GM13976 (cell line): ENCODE measurements at places on chromosomes 2 and 18.
A peak's percentile ranks its signal among the peaks of the same experiment; 100 is the strongest.

- no peak for DNase-seq
Measured at GRCh38 chr2:239193925-239194677, 206.7 kb downstream of the HDAC4 start.

GRCh38 chr2:33511141-33511540 lies 34.7 kb downstream of the RASGRP3 start:
- no peak for DNase-seq

- no peak for DNase-seq
Measured at GRCh38 chr2:9385841-9386240, 37.5 kb downstream of the ITGB1BP1 start.

GRCh38 chr2:224994242-224994823 lies 47.9 kb downstream of the DOCK10 start:
- no peak for DNase-seq

DNA sequence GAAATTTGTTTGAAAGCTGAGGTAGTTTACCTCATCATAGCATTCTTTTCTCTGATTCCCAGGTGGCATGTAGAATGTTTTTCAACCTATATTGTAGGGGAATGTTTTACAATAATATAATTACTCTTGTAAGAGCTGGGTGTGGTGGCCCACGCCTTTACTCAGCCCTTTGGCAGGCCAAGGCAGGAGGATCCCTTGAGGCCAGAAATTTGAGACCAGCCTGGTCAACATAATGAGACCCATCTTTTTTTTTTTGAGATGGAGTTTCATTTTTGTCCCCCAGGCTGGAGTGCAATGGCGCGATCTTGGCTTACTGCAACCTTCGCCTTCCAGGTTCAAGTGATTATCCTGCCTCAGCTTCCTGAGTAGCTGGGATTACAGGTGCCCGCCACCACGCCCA lies 3.6 kb downstream of the USP39 start:
- no peak for DNase-seq

- no peak for DNase-seq
Measured at GRCh38 chr2:56088411-56088810, 95.4 kb upstream of the CCDC85A start.

DNA sequence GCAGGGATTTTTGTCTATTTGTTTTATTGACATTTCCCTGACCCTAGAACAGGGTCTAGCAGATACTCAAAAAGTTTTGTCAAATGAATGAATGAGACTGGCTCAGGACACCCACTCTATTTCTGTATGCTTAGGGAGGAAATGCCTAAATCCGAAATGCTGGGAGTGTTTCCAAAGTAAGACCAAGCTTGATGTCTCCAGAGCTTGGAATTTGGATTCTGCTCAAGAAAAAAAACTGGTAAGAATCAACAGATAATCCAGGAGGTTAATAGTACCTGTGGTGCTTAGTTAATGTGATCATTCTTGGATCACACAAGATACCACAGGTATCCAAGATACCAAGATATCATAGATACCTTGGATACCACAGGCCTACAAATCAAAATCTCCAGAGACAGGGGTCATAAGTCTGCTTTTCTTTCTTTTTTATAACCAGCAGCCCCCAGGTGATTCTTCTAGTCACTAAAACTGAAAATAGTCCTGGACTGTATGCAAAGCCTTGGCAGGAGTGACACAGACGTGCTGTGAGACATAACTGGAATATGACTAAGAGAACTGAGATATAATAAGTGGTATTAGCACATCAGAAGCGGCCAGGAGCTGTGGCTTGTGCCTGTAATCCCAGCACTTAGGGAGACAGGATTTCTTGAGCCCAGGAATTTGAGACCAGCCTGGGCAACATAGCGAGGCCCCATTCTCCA lies 39.9 kb upstream of the SP3 start:
- DNase-seq: no peak

DNA sequence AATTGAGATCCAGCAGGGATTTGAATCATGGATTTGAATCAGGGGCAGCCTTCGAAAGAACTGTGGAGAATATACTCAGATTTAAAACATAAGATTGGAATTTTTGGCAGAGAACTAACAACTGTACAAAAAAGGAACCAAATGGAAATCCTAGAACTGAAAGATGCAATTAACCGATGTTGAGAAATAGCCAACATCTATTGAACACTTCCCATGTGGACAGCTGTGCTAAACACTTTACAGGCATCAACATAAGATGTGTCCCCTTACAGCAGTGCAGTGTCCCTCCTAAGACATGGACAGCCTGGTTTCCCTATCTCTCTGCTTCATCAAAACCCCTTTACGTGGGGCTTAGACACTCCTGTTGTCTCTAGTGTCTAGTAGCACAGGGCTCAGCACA lies 3.7 kb upstream of the IL1RN start:
- no peak for DNase-seq

DNA sequence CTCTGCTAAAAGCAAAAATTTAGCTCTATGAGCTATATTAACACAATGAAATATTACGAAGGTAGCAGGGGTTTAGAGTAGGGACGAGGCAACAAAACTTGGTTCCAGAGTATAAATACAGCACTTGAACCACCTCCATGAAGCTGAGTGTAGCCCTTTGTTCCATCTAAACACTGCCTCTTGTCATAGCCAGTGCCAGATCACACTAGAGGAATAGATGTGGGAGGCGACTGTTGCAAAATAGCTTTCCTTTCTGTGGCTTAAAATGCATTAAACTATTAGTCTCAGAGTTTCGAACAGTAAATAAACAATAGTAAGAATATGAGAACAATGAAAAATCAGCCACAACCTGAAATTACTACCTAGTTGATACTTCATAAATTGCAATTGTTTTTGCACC lies 29.8 kb downstream of the PIEZO2 start:
- no peak for DNase-seq

- peak; percentile 37 for DNase-seq
Measured at GRCh38 chr2:108460345-108461037, 11.5 kb downstream of the GCC2 start.

DNA sequence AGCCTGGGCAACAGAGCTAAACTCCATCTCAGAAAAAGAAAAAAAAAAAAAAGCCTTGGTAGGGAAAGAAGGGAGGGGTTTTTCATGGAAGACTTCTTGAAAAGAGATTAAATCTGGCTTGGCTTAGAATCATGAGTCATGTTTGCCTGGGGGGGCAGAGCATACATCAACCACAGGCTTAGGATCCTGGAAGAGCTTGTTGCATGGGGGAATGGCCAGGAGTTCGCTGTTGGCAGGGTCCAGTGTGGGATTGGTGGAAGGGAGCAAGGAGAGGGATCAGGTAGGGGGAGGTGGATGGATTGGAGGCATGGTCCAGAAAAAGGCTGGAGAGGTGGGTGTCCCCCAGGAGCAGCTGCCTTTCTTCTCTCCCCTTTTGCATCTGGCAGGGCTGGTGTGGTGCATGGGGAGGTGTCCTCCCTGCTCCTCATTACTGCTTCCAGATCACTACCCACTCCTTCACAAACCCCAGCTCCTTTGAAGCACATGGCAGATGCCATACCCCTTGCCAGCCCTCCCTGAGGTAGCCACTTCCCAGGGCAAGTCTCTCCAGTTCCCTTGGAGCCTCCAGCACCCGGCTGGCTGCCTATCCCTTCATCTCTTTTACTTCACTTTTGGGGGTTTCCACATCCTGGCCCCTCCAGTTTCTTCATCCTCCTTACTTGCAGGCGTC lies 2.5 kb downstream of the ARMC9 start:
- DNase-seq: no peak

DNA sequence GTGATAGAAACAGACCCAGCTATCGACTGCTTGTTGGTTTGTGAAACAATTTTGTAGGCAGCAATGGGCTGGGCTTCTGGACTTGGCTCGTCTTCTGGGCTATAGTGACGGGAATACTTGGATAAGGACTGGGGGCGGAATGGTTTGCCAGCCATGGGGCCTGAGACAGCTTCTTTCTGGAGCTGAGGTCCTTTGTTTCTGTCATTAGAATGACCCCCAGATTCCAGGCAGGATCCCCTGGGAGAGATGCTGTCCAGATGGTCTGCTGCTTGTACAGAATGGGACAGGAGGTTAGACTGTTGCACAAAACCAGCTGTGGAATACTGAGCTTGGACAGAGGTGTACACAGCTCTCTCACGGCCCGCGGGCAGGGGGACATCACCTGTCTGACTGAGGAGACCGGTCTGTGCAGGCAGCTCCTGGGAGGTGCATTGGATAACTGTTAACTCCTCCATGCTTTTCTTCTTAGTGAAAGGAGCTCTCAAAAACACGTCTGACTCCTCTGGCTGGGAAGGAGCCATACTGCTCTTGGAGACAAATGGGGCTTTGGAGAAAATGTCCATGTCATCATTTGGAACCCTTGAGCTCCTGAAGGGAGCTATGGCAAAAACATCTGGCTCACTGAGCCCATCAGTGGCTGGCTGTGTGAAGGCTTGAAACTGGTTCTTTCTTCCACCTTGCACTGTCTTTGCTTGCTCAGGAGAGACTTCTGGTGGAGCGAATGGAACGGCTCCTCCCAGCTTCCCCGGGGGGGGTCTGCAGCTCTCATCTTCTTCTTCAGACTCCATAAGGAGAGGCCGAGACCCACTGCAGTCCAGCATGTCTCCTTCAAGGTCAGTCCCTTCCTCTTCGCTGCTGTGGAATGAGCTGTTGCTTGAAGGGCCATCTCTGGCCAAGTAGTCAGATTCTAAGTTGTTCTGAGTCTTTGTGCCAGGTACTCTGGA lies 28.6 kb upstream of the NFU1 start:
- DNase-seq: no peak

- DNase-seq: no peak
Measured at GRCh38 chr2:167935803-167936110, 311.6 kb downstream of the STK39 start.

- no peak for DNase-seq
Measured at GRCh38 chr2:165251366-165251765, 12.2 kb downstream of the SCN2A start.

DNA sequence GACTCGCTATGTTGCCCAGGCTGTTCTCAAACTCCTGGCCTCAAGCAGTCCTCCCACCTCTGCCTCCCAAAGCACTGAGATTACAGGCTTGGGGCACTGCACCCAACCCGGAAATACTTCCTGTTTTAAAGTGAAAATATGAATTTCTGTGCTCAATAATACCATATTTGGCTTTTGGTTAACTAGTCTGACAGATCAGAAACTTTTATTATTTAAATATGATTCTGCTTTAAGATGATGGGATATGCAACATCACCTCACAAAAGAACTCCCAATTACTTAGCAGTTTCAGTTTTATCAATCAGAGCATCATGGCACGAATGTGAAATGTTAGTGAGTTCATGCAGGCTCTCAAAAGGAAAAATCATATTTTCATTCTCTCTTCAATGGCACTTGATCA lies 120.6 kb downstream of the PTRHD1 start:
- no peak for DNase-seq

DNA sequence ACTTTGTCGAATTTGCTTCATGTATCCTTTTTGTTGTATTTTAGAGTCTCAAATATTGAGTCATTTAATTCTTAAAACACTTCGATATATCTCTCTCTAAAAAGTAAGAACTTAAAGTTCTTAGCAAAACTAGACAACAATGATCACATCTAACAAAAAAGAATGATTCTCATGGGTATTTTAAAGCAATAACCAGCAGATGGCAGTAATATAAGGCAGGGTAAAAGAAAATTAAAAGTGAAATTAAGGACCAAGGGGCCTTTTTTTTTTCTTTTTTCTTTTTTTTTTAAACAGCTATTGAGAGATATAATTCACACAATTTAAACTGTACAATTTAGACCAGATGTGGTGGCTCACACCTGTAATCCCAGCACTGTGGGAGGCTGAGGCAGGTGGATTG lies 9.9 kb upstream of the AOX1 start:
- peak; percentile 15 for DNase-seq

DNA sequence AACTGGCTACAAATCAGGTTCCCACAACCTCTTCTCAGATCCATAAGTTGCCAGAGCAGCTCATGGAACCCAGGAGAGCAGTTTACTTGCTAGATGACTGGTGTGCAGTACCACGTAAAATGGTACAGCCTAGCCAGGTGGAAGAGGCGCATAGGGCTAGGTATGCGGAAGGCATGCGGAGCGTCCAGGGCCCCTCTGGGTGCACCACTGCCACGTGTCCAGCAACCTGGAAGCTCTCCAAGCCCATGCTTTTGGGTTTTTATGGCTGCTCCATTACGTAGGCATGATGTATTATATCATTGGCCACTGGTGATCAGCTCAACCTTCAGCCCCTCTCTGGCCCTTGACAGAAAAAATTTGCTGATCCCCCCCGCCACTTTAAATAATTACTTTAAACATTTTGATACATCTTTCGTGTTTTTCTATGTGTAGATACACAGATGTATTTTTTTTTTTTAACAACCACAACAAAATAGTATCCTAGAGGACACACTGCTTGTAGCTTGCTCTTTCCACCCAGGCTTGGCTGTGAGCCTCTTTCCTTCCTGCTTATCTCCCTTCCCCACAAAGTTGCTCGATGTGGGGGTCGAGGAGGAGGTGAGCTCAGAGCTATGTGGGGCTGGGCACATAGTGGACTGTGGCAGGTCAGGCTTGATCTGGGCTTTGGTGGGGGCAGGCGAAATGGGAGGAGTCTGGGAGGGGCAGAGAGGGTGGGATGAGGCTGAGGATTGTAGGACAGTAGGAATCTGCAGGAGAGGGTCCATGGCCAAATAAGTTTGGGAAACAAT lies 65.4 kb upstream of the MCFD2 start:
- DNase-seq: no peak

DNA sequence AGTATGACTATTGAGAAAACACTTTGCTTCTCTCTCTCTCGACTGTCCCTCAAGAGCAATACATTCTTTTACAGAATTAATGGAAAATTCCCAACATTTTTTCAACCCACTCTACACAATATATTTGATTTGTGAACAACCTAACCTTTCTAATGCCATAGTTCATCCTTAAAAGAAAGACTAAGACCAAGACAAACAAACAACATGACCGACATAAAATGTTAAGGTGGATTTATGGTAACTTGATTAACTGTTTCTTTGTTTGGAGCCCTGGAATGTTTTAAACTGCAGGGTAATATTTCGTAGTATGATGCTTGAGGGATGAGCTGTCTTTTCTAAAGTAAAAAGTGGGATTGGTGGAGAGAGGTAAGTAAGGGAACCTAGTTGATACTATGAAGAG lies 738.2 kb downstream of the MBD2 start:
- no peak for DNase-seq

DNA sequence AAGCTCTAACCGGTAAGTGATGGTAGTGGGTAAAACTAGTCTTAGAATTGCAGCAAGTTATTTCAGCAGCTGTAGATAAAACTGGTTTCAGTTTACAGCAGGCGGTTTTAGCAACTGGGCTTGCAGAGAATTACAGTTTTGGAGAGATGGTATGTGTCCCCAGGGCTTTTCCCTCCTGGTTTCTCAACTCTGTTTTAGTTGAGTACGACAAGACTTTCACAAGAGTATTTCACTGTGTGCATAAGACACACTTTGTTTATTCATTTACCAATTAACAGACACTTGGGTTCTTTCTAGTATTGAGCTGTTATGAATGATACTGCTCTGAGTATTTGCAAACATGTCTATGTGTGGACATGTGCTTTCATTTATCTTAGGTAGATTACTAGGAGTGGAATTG lies 65.6 kb upstream of the RFX8 start:
- no peak for DNase-seq

- no peak for DNase-seq
Measured at GRCh38 chr2:72143441-72144273, 4.0 kb downstream of the CYP26B1 start.

DNA sequence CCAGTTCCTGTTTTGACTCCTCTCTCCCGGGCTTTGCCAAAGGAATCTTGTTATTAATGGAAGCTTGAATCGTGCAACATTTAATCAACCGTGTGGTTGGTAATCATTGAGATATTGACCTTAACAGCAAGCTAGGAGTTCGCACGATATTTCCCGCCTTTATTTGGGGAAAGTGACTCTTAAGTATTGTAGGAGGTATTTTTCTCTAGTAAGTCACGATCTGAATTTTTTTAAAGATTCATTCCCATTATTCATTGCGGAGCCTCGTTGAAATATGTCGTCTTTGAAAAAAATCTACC lies 663 bp downstream of the NUP35 start:
- no peak for DNase-seq
